ENCODE measurements at places on chromosomes 12 and 14.

GRCh38 chr14:67319142-67319541 is 40.5 kb downstream of the ATP6V1D start:
- no peak for DNase-seq

DNA sequence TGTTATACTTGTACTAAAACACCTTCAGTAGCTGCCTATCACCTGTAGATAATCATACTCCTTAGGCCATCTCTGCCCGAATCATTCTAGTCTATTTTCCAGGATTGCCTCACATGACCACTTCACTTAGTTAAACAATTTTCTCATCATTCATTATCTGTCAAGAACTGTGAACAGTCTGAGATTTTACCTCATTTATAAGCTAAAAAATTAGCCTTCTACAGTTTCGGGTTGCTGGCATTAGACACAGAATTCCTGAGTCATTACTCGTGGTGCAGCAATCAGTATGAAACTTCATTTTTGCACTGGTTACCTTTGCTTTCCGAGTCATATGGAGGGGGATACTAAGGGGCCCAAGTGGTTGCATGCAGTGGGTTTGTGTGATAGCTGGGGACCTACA is 57.6 kb upstream of the OTOGL start:
- no peak for DNase-seq

GRCh38 chr12:27824126-27824842 is 44.2 kb upstream of the MANSC4 start:
- no peak for DNase-seq

- no peak for DNase-seq
Measured at GRCh38 chr14:95362138-95362494, 42.4 kb upstream of the CLMN start.

DNA sequence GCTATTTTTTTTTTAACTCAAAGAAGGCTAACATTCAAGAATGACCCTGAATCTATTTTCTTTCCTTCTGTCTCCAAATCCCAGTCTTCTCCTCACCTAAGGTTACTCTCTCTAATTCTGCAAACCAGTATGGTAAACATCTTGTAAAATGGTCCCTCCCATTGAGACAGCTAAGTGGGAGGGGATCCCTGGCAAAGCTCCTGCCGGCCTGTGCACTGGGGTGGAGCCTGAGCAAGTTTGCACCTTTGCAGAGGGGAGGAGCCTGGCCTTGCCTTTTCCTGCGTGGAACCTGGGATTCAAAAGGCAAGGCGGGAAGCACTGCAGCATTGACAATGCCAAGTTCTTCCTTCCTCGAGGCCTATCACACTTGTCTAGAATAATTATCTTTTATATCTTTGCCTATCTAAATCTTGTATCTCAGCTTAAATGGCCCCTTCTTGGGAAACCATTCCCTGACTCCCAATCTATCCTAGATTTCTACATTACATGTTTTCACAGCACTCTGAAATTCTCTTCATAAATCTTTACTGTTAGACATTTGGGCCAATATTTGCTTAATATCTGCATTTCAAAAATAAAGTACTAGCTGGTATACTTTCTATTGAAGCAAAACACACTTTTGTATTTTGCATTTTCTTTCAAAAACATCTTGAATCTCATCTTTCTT is 83.0 kb downstream of the EPS8 start:
- no peak for DNase-seq

DNA sequence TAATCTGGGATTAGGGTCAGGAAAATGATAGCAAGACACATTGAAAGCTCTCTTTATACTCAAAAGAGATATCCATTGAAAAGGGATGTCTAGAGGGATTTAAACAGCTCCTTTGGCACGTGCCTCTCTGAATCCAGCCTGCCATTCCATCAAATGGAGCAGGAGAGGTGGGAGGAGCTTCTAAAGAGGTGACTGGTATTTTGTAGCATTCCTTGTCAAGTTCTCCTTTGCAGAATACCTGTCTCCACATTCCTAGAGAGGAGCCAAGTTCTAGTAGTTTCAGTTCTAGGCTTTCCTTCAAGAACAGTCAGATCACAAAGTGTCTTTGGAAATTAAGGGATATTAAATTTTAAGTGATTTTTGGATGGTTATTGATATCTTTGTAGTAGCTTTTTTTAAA is 25.4 kb upstream of the PLEKHD1 start:
- DNase-seq, result no peak

DNA sequence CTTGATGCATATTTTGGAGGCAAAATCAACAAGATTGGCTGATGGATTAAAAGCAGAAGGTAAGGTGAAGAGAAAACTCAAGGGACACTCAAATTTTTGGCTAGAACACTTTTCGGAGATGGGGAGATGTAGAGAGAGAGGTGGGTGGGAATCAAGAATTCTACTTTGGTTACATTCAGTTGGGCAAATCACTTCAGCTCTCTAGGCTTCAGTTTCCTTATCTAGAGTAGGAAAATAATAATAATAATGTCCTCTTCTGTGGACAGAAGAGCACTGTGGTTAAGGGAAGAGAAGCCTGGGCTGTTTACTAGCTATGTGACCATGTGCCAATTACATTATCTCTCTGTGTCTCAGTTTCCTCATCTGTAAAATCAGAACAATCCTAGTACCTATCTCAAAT is 23.4 kb upstream of the DHRS2 start:
- DNase-seq, result no peak

DNA sequence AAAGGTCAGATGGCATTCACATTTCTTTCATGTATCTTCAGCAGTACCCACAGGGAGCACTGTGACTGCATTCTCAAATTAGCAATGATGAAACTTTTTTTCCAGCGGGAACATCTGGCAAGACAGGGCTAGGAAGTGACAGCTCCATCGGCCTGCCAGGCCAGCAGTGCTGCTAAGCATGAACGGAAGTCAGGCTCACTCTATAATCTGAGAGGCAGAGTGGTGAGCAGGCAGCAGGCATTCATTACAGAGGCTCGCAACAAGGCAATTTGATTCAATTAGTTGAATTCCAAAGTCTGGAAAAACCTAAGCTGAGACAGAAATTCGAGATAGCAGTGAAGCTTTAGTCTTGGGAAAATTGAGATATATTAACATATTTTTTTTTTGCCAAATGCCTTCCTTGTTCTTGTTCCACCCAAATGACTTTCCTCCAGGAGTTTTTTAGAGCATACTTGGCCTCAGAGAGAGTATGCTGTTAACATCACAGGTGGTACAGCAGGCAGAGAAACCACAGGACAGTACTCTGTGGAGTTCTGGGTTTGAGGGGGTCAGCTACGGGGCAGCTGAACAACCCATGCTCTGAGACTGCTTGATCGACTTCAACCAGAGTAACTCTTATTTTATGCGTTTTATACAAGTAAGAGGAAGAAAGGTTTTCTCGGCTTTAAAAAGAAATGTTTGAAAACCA is 414.9 kb downstream of the APAF1 start:
- DNase-seq, result no peak

DNA sequence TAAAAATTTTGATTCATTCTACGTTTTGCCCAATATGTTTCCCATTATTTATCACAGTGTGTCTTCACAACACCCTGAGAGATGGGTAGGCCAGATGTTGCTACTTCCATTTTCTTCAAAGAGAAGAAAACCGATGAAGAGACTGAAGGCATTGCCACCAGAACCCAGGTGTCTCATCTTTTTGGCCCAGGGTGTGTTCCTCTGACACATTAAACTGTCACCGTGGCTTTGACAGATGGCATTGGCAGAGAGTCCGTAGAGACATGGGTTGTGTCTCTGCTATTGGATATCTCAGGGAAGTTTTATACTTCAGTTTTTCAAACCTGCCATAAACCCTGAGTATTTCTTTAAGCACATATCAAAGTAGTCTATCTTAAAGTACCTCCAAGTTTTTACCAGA is 11.3 kb upstream of the NUDT4 start:
- DNase-seq, result no peak
